H9 (cell line): ENCODE measurements at places on chromosomes 12 and 14. TPM values are rescaled to one million over a fixed set of nuclear protein-coding genes. Genes with fewer than 3 reads are reported as not detected.

DNA sequence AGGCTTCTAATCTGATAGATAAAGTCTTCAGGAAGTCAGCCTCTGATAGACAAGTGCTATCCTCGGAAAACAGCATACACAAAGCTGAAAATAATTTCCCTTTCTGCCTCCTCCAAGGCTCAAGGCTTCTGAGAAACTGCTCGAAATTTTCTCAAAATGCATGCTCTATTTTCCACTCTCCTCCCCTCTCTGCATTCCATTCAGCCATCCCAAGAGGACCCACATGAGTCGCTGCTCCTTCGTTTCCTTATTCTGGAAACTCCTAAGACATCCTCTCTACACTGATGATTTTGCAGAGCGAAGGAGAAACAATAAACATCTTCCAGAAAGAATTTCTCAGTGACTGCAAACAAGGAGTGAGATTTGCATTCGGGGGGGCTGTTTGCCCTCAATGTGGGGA is 92.2 kb upstream of the SFSWAP start:
- DNase-seq, result no peak

GRCh38 chr12:12671850-12672660 is 23.9 kb downstream of the GPR19 start:
- no peak for DNase-seq

DNA sequence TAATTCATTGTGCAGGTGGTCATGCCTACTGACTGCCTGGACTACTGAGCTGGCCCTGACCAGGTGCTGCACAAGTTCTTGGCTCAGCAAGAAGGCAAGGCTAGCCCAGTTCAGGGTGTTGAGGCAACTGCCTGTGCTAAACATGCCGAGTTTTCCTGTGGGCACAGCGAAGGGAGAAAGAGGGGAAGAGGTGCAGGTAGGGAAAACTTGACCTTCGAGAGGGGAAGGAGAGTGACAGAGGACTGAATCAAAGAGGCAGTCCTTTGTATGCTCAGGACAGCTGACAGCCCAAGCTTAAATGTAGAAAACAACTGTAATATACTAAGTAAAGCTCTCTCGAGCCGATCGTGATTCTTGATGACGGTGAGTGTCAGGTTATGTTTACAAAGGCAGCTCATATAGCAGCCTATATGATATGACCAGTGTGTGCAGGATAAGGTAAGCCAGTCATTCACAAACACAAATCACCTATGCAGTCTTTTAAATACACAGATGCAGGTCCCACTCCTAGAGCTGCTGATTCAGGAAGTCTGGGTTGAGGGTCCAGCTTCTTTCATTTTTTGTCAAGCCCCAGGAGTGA is 2.6 kb downstream of the IRAK3 start:
- DNase-seq, result no peak

GRCh38 chr14:102633906-102634595 is 41.6 kb downstream of the RCOR1 start:
- DNase-seq, result no peak

- DNase-seq, result no peak
Observed at GRCh38 chr12:104560881-104561280, 104.1 kb downstream of the CHST11 start.

The IL22 gene
- not detected in 2 replicates for total RNA-seq

The SLC16A7 gene
- total RNA-seq, result 2.2 and 2.5 TPM in 2 replicates

The SCN8A gene
- total RNA-seq, result 13.7 and 15.2 TPM in 2 replicates

The C2CD5 gene
- total RNA-seq, result 35.4 and 36.9 TPM in 2 replicates

The FAM181A gene
- total RNA-seq, result not detected in 2 replicates
